GM23338 (cell line): ENCODE measurements at places on chromosomes 1 and 21. TPM values are rescaled to one million over a fixed set of nuclear protein-coding genes. Genes with fewer than 3 reads are reported as not detected.

Gene CD1E
- not detected in 2 replicates for polyA plus RNA-seq

Gene MX2
- polyA plus RNA-seq, result 5.4 and 6.1 TPM in 2 replicates

Gene S100A7A
- not detected in 2 replicates for polyA plus RNA-seq

Gene SF3B4
- polyA plus RNA-seq, result 84.0 and 85.7 TPM in 2 replicates

Gene CCDC30
- 1.8 and 2.0 TPM in 2 replicates for polyA plus RNA-seq

Gene PLA2G2D
- not detected in 2 replicates for polyA plus RNA-seq

Gene RBM11
- 6.3 TPM in 2 replicates for polyA plus RNA-seq

Gene RAB29
- polyA plus RNA-seq, result 6.4 and 7.1 TPM in 2 replicates

Gene PGLYRP4
- not detected in 2 replicates for polyA plus RNA-seq

Gene PTP4A2
- 138 and 153 TPM in 2 replicates for polyA plus RNA-seq

Gene GJA8
- not detected in 2 replicates for polyA plus RNA-seq

Gene YARS1
- 132 and 134 TPM in 2 replicates for polyA plus RNA-seq

Gene RERE
- 148 and 166 TPM in 2 replicates for polyA plus RNA-seq

Gene GBP6
- polyA plus RNA-seq, result not detected in 2 replicates

Gene C1orf116
- polyA plus RNA-seq, result 2.2 and 2.3 TPM in 2 replicates

Gene MNDA
- not detected in 2 replicates for polyA plus RNA-seq

Gene CCDC190
- polyA plus RNA-seq, result not detected in 2 replicates

Gene RXRG
- not detected in 2 replicates for polyA plus RNA-seq

Gene CLCA4
- polyA plus RNA-seq, result not detected in 2 replicates

Gene RPTN
- polyA plus RNA-seq, result not detected in 2 replicates
